KBM-7 (cell line): ENCODE measurements at places on chromosomes 12 and 14.

GRCh38 chr12:70052931-70053497, 190.2 kb upstream of the CNOT2 start:
- peak; percentile 9 for DNase-seq

DNA sequence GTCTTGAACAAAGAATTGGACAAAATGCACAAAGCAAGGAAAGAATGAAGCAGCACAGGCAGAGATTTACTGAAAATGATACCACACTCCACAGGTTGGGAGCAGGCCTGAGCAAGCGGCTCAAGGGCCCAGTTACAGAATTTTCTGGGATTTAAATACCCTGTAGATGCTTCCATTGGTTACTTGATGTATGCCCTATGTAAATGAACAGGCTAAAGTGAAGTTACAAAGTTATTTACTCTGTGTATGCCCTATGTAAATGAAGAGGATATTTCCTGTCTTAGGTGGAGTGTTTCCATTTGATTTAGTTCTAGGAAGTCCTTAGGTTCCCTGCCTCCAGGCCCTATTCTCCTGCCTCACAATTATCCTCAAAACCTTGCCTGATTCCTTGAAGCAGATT, 36.6 kb downstream of the TMX1 start:
- DNase-seq, result no peak

- DNase-seq, result no peak
Observed at GRCh38 chr12:3117144-3117581, 40.0 kb downstream of the TSPAN9 start.

GRCh38 chr14:32226056-32226455, 23.0 kb upstream of the RNU6-8 start:
- DNase-seq, result no peak

GRCh38 chr14:64800000-64800399, 79.7 kb downstream of the SPTB start:
- peak; percentile 26 for DNase-seq

DNA sequence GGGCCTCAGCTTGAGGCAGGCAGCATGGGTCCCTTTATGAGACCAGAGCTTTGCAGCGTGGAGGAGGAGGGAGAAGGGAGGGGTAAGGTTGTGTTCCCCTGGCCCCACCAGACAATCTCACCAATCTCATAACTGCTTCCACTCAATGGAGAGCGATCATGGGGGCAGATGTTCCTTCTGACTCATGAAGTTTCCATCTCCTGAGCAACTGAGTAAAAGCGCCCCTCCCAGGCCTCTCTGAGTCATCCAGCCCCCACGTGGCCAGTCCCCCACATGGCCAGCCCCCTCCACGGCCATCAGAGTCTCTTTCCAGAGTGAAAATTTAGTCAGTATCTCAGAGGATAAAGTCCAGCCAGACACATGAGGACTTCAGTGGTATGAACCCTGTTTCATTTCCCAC, 39.2 kb upstream of the PLXNC1 start:
- no peak for DNase-seq

- no peak for DNase-seq
Observed at GRCh38 chr12:116433249-116433648, 125.9 kb upstream of the MAP1LC3B2 start.
